ENCODE measurements at places on chromosomes 11 and 22.

DNA sequence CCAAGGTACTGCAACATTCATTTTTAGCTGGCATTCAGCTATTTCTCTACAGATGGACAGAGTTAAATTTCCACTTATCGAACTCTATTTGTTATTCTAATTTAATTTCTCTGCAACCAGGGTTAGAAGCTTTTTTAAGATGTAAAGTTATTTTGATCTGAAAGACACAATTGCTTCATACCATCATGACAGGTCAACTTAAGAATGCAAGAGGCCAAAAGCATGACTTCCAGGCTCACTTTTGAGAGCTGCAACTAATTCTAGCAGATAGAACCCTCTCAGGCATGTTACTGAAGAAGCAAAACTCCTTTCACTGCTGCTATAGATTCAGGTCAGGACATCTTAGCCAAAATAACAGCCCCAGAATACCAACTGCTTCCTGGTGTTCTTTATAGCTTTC lies 86.5 kb upstream of the GALNT18 start:
- DNase-seq, result no peak

- DNase-seq, result no peak
Measured at GRCh38 chr22:17780116-17780740, 6.0 kb upstream of the BID start.

DNA sequence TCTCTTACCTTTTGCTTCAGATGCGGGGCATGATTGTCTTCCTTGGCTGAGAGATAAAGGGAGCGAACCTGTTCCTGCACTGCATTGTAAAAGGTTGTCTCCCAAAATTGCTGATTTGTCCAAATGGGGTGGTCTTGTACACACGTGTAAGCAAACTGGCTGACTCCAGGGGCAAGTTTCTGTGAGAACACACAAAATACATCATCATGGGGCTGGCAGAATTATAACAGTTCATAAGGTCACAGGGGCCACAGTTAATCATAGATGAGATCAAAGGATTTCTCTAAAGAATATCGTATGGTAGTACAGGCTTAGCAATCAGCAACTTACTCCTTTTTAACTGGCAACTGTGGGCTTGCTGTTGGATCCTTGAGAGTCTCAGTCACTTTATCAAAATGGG lies 194.3 kb downstream of the SWAP70 start:
- DNase-seq, result no peak

DNA sequence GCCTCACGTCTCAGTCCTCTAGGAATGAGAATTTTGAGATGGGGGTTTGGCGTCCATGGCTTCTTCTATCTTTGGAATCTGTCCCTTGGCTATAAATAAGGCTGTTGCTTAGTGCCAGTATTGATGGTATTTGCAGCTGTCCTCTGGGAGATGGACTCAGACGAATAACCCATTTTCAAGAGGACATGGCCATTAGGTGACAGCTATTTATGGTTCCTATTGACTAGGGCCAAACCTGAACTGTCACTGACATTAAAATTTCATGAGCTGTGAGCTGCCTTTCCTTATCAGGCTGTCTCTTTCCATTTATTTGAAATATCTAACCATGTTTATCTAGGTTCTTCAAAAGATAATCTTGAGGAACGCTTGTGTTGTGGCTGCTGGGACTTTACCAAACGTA lies 92.7 kb downstream of the NAV2 start:
- DNase-seq, result no peak

DNA sequence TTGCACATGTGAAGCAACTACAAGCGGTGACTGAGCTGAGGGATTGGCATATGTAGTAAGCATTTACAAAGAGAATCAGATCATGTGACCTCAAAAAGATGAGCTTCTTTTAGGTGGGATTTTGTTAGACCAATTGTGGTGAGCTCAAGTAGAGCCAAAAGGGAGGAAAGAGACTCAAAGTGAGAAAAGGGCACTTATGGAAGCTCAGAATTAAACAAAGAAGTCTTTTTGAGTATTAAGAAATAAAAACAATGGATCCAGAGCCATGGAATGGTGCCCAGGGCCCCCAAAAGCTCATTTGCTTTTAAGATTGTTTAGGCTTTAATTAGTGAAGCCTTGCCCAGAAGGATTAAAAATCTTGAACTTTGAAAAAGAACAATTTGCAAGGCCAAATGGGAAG lies 246.7 kb upstream of the MPPED2 start:
- DNase-seq, result no peak

Measured in stimulated activated CD8-positive, alpha-beta memory T cell treated with anti-CD3 and anti-CD28 coated beads, Interleukin-4, amount 100 ng/mL, for 1 hour (primary cell).